ENCODE measurements at places on chromosomes 3 and 15.

- DNase-seq: no peak
These were observed 109.5 kb downstream of the DPH6 start for GRCh38 chr15:35436422-35436821.

GRCh38 chr15:64870353-64870752 is 28.6 kb downstream of the PLEKHO2 start:
- no peak for DNase-seq

GRCh38 chr15:39598186-39598850 is 17.4 kb downstream of the THBS1 start:
- peak; percentile 66 for DNase-seq

- DNase-seq: no peak
These were observed 10.1 kb downstream of the ARHGAP31 start for GRCh38 chr3:119304201-119304713.

DNA sequence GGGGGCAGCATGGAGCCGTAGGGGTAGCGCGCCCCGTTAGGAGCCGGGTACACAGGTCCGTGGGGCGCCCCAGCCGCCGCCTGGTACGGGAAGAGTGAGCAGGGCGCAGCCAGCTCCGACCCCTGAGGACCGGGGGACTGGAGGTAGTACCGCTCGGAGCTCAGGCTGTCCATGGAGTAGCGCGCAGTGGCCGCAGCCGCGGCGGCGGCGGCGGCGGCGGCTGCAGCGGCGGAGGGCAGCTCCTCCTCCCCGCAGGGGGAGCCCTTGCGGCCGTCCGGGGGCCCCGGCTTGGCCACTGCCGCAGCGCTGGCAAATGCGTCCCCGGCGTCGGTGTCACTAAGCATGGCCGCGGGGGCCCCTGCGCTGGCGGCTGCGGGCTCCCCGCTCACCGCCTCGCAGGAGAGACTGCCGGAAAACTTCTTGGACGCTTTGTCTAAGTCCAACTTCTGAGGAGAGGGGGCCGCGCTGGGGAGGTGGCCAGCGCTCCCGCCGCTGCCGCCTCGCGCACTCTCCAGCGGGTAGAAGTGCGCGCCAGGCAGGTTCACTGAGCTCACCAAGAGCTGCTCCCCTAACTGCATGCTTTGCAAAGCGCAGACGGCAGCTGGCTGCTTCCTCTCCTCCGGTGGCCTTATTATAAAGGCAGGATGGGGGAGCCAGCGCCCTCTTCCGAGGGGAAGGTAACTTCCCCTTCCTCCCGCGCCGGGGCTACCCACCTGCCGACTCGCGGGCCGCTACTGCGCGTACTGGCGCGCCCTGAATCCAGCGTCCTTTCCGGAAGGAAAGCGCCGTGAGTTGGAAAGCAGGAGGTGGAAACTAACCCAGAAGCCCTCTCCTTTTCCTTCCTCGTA is at the start of gene EOMES:
TSS of gene EOMES (minus strand) at position 607 of the 848 bp plus-strand sequence. CDS start at position 578, 29 bp downstream.
- DNase-seq: peak; percentile 36

DNA sequence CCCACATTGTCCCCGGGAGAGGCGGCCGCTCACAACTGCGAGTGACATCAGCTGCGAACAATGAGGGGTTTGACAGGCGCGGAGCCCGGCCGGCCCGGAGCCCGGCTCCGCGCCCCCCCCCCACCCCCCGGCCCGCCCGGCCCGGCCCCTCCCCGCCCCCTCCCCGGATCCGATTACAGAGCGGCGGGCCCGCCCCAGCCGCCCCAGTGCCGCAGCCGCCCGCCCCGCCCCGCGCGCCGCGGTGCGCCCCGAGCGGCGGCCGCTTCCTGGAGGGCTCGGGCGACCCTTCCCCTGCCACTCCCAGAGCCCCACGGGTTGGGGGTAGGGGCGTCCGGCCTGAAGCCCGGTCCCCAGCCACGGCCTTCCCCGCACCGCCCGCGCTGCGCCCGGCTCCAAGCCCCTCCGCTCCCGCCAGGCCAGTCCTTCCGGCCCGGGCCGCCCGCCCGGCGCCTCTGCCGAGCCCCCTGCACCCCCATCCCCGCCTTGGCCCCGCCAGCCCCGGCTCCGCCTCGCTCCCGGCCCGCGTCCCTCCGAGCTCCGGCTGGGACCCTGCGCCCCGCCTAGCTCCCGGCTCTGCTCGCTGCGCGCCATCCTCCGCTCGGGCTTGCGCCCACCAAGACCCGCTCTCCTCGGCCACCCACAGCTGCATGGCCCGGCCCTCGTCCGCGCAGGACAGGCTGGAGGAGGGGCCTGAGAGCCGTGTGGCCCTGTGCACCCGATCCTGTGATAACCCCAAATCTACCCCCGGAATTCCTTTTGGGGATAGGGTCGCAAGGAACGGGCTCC is at the start of gene PCBP4:
TSS of gene PCBP4 (minus strand) at position 71 of the 786 bp plus-strand sequence. CDS start 6,214 bp downstream, outside the sequence.
- DNase-seq: no peak

DNA sequence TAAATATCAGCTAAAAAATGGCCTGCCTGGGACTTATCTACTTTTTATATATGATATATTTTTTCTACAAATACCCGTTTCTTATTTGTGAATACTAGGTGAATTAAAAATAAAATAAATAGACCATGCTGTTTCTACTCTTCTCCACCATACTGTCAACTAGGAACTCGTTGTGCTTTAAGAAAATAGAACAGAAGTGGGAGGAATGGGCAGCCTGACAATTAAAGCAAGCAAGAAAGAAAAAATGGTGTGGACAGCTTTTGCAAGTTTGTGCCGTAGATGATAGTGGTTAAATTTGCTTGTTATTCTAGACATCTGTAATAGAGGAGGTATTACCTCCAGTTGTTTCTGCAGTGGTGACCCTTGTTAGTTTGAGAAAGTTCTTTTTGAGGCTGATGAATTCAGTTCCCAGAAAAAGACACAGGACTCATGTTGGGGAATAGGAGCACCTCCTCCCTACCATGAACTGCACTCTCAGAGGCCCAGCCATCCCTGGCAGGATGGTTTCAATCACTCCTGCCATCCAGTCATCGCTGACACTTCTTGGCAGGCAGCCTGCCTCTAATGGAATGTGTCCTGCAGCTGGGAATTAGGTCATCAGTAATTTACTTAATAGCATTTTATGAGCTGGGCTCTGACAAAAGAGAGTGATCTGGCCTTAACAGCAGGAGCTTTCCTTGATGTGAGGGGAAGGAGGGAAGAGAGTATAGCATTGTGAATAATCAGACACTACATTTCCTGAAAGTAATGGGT is 105.0 kb upstream of the GAP43 start:
- DNase-seq: peak; percentile 87

DNA sequence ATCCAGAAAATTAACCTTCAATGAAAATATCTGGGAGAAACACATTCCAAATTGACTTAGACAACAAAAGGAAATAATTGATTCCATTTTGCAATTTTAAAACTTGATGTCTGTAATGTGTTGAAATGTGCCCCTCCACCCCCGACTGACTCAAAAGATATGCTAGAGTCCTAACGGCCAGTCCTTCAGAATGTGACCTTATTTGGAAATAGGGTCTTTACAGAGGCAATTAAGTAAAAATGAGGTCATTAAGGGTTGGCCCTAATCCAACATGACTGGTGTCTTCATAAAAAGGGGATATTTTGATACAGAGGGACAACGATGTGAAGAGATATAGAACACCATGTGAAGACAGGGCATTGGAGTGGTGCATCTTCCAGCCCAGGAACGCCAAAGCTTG is 153.9 kb downstream of the PDZRN3 start:
- DNase-seq: no peak

- DNase-seq: peak; percentile 80
These were observed 10.6 kb downstream of the CCR9 start for GRCh38 chr3:45896956-45897355.

GRCh38 chr15:68608206-68608843 is 29.5 kb downstream of the CORO2B start:
- no peak for DNase-seq

DNA sequence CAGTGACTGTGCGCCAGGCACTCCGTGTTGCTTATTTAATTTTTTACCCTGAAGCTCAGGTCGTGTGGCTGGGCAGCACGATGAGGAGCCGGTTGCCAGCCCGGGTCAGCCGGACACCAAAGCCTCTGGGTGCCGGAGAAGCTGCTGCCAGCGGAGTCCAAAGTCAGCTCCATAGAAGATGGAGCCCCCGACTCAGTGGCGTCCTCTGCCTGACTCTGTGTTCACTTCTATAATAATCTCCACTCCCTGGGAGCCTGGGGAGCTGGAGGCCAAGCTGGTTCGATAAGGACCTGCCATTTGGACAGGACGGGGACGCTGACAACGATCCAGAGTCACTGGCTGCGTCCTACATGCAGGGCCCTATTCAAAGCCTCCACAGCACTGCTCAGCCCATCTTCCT is 78.6 kb downstream of the VGLL4 start:
- no peak for DNase-seq

DNA sequence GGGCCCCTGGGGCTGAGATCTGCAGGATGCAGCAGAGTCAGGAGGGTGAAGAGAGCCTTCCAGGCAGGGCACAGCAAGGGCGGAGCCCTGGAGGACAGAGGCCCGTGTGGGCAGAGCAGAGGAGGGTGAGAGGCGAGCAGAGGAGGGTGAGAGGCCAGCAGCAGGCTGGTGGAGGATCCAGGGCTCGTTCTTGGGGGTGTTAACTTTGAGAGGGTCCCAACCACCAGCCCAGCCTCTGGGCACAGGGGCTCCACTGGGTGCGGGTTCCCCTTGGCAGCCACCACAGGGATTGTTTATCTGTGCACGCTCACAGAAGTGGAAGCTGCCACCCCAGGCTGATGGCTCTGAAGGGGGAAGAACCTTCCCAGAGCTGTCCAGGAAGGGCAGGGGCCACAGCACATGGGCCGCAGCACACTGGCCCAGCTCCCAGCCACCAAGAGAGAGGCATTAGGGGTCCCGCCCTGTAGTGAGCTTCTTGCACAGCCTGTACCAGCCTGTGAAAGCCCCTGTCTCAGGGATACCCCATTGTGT is 9.3 kb upstream of the PLXND1 start:
- DNase-seq: no peak

DNA sequence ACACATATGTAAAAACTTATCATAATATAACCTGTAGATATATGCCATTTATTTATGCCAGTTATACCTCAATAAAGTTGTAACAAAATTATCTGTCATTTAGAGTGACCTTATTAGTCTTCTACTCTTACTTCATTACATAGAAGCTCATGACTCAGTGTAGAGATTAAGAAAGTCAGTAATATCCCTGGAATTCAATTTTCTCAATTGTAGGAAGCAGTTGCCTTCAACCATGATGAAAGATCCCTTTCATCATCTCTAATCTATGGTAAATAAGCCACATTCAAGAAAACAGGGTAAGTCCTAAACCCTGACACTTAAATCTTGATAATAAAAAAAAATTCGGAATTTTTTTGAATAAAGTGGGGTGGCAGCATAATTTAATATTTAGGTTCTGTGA is 216.5 kb upstream of the PEX5L start:
- DNase-seq: peak; percentile 89

DNA sequence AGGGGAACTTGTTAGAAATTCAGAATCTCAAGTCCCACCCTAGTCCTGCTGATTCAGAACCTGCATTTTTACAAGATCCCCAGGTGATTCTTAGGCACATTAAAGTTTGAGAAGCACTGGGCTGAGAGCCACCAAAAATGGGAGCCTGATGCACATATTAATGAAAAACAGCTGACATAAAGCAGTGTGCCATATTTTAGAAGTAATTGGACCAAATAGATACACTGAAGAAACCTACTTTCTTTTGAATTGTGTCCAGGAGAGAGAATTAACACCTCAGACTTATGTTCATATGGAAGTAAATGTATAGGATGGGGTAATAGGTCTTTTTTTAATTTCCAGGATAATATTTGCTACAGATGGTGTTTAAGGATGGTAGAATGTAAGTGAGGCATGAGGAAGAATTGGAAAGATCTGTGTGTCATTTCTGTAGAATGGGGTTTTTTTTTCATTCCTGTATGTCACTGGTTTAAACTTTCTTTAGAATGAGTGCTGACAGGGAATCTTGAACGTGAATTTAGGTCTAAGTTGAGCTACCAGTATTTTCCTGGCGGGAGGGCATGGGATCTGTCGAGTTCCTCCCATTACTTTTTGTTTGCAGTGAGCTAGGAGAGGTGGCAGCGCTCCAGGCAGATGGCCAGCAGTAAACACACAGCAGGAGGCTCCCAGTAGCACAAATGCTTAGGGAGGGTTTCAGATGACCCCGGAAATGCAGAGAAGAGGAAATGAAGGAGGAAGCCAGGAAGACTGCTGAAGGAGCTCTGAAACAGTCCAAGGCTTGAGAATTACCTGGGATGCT is 185.6 kb downstream of the PLCL2 start:
- DNase-seq: no peak

DNA sequence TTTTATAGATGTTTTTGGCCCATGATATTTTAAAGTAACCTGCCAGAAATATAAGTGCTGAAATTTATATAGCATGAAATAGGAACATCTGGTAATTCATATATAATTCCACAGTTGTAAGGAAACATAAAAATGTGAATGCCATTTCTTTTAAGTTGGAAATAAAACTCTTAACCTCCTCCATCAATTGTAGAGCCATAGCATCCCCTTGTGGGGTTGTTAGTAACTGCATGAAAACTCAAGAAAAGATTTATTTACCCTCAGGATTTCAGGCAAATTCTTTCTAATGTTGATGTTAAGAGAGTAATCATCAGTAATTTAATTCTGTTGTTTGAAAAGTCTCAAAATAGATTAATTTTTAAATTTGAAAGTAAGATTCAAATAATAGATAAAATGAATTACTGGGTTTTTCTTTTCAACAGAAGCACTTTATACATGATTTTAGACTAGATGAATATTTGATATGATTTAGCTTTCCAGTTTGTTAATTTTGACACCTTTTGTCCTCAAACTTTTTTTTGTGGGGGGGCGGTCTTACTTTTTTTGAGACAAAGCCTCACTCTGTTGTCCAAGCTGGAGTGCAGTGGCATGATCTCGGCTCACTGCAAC is 74.7 kb downstream of the RASA2 start:
- peak; percentile 70 for DNase-seq

DNA sequence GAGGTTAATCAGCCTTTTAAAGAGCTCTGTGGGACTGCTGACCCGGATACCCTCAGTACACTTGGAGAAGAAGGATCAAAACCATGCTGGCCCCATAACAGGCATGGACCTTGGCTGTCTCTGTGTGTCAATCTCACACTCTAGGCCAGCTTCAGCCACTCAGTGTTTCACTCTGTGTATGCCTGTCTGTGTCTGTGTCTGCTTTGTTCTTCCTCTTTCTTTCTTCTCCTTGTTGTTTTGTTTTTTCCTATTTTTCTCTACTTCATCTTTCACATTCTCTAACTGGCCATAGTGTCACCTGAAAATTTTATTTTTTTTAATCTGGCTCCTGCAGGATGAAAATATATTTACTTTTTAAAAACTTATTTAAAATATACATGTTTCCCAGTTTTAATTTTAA is 51.1 kb downstream of the SERP1 start:
- DNase-seq: no peak

GRCh38 chr15:40040293-40040635 is 1.3 kb upstream of the SRP14 start:
- DNase-seq: no peak

DNA sequence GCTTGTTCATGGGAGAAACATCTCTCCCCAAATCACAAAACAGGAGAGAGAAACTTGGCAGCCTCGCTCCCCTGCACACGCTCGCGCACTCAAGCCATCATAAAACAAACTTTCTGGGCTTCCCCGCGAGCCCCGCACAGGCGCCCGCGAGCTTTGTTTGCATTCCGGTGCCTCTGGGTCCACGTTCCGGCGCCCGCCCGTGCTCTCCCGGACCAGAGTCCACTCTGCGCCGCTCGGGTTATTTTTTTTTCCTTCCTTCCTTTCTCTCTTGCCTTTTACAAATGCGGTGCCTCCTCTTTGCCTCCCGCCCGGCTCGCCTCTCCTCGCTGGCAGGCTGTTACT is 363 bp downstream of the MAGI1 start:
- no peak for DNase-seq
